Suppressor macrophage treated with lipopolysaccharide for 4 hours (primary cell): ENCODE measurements at places on chromosomes 5 and 9.
A peak's percentile ranks its signal among the peaks of the same experiment; 100 is the strongest.

DNA sequence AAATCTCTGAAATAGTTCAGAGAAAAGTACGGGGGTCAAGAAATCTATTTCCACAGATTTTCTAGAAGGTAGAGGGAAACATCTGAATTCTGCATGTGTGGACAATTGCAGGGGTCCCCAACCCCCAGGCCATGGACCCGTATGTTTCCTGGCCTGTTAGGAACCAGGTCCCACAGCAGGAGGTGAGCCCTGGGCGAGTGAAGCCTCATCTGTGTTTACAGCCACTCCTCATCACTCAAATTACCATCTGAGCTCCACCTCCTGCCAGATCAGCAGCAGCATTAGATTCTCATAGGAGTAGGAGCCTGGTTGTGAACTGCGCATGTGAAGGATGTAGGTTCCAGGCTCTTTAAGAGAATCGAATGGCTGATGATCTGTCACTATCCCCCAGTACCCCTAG lies 200.5 kb upstream of the EDIL3 start:
- DNase-seq: no peak

DNA sequence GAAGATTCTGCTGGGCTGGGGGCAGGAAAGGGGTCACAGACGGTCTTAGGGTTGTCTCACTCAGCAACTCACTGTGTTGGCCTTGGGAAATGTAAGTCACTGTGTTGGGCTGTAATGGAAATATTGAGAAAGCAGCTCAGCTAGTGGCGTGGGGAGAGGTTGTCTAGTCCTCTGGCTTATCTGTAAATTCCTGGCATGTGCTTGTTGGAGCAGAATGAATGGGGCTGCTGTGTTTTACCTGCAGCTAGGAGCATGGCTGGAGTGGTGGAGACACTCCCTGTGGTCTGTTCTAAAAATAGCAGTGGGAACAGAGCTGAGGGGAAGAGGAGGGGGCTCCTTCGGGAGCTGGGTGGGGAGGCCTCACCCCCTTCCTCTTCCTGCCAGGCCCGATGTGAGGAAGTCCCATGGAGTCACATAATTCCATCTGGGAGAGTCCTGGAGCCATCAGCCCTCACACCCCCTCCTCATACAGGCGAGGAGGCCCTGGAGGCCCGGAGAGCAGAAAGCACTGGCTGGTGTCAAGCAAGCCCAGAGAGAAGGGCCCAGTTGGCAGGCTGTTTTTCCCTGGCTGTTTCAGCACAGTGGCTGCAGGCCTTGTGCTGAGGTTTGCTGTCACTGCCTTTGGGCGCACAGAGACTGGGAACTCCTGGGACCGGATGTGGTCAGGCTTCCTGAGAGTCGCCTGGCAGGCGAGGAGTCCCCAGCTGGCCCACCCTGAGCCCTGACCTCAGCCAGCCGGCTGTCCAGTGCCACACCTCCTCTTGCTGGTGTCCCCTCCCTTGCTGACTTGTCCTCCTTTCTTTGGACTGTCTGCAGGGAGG lies 84.9 kb downstream of the RGS3 start:
- DNase-seq: peak; percentile 26

- DNase-seq: peak; percentile 17
Measured at GRCh38 chr5:32443145-32443540, 1.4 kb downstream of the ZFR start.

DNA sequence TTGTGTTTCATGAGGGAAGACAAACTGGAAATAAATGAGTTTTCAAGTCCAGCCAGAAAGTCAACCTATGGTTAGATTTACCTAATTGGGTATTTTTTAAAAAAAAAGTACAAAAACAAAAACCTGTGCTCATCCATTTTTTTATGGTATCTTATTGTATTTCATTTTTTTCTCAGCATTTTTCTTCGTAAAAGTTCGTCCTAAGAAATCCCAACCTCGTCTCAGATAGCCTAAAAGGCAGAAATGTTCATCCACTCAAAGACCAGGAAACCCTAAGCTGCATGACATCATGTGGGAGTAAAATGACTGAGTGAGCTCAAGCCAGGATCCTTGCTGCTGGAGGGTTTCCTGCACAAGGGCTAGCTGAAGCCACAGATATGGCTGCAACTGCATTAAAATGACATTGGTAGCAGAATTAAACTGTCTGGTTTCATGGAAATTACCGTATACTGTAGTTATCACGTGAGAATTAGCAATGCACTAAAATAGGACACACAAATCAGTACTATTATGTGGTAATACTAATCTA lies 70.4 kb downstream of the NFIB start:
- DNase-seq: no peak

DNA sequence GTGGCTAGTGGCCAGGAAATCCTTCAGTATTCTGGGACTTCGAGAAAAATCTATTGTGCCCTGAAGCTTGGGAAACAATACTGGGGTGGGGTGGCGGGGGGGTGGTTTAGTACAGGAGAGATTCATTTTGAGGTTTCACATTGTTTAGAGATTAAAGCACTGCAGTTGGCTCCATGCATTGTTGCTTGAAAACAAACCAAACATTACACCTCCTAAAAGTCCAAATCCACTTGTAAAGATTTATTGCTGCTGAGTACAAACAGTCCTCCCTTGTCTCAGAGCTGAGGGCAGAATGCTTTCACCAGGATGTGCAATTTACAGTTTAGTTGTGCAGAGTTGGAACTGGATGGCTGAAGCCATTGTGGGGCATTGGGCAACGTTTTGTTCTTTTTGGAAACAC lies 49.4 kb downstream of the GGTA1 start:
- no peak for DNase-seq

DNA sequence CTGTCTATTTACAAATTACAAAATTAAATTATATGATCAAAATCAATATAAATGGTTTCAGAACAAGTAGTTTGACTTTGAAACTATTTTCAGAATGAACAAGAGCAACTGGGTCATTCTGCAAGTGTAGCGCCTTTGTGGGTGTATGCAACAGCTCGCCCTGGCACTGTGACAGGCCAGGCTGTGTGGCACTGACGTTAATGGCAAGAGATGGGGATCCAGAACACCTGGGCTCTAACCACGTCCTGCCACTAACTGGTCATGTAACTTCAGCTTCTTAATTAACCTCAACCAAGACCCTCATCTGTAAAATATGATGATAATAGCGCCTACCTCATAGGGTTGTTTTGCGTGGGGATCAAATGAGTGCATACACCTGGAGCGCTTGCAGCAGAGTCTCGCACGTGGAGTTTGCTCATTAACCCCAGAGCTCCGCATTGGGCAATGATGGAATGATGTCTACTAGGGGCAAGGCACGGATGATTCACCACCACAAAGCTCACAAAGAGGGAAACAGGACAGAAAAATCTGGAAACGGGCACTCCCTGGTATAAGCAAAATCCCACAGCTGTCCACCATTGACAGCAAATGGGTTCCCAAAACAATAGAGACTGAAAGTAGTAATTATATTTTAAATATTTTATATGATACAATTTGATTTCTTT lies 639.4 kb downstream of the SEMA5A start:
- no peak for DNase-seq

DNA sequence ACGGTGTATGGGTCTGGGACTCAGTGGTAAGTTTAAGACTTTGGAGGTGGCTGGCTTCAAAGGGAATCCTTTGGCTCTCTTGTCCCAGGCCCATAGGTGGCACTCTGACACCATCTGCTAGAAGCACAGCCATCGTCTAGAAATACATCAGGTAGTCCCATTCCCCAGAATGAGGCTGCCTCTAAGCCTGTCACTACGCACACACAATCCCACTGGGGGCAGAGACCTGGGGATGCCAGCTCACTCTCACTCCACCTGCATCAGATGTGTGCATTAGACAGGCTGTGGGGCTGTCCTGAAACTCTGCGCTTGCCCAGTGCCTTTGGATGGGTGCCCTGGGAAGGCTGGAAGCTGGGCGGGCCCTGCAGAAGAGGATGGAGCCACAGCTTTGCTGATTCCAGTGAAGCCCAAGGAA lies 127.5 kb upstream of the PANK3 start:
- peak; percentile 3 for DNase-seq

GRCh38 chr5:64570395-64570996 lies 64.7 kb downstream of the RGS7BP start:
- no peak for DNase-seq

DNA sequence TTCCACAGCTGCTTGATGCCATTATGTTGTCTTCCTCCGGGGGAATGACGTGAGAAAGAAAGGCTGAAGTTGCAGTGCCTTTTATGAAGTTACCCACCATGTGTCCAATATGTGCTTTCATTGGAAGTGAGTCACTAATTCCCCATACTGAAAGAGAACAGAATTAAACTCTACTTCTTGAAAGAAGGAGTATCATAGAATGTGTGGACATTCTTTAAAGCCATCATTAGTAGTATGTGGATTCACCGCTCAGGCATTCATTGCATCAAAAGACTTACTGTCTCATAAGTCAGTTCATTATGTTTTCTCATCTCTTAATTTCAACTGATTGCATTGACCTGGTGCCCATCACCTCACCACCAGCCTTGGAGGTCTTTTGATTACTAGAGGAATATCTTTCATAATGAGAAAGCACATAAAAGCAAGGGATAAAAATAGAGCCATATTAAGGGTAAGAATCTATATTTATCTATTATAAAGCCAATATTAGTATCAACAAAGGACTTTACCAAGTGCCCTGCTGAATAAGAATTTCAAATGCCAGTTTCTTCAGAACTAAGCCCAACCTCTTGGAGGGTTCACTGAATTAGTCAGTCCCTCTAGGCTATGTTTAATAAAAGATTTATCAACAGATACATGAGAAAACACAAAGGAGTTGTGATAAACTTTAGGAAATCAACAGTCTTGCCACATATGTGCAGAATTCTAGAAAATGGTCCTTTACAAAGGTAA lies 516.1 kb downstream of the NTRK2 start:
- no peak for DNase-seq

GRCh38 chr9:89958086-89958485 lies 353.3 kb downstream of the GADD45G start:
- DNase-seq: no peak

- no peak for DNase-seq
Measured at GRCh38 chr5:167953151-167953798, 338.2 kb upstream of the WWC1 start.

DNA sequence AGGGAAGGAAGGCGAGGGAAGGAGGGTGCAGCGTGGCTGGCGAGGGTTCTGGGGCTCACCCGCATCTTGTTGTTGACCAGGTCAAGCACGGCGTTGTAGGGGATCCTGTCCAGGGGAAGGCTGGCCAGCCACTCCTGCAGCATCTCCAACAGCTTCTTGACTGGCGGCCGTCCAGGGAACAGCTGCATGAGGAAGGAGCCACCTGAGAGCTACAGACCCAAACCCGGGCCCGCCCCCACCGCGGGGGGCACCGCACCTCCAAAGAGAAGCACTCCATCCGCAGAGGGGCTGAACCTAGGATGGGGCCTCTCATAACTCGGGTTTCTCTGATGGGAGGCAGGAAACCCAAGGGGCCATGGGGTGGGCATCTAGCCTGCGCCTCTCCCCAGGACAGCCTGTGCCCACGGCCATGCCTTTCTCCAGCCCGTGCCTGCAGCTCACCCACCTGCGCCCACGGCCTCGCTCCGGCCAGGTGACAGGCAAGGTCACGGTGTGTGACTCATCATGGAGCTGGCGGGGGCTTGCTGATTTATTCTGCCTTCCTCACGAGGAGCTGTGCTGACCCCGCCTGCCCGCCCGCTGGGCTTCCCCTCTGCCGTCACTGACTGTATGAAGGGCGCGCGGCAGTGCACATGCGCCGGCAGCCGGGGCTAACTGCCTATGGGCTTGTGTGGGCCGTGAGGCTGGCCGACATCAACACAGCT lies 11.8 kb upstream of the LHX3 start:
- no peak for DNase-seq

GRCh38 chr5:32274548-32275395 lies 38.0 kb downstream of the MTMR12 start:
- no peak for DNase-seq

- DNase-seq: no peak
Measured at GRCh38 chr5:146026307-146027010, 78.9 kb downstream of the PLAC8L1 start.

DNA sequence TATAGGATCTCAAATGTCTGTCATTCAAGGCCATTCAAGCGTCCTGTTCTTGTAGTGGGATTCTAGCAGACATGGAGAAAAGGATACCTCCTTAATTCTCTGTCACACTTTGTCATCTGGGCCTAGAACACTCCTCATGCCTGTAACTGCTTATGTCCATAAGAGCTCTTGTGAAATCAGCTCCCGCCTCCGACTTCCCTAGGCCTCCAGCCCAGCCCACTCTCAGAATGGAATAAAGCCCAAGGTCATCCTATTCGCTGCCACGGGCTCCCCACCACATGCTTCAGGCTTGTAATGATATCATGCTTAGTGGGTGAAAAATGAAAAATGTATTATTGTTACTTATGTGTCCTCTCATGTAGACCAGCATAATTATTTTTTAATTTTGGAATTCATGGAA lies 632.5 kb downstream of the ISL1 start:
- DNase-seq: no peak

- peak; percentile 82 for DNase-seq
Measured at GRCh38 chr9:87812375-87813118, 70.1 kb upstream of the SPATA31E1 start.

GRCh38 chr9:131981116-131981776 lies 98.4 kb downstream of the MED27 start:
- DNase-seq: no peak

DNA sequence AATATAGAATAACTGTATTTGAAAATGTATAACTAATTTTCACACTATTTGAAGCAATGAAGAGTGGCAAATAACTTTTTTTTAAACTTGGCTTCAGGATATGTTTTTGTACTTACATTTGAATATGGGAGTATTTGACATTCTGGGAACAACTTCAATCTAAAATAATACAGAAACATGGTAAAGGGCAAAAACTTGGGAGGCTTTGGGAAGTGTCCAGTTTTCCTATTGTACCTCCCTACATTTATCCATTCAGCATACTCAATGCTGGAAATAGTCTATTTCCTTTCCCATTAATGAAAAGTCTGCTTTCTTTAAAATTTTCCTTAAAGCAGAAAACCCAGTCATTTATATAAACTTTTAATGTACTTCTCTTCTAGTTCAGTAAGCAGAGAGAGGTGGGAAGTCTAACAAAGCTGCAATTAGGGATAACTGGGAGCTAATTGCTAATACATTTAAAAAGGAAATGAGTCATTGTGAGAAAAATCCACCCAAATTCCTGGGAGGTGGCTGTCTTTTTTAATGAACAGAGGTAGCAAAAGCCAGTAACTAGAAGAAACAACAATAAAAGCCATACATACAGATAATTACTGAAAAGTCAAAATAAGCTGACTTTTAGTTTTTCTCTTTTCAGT lies 128.8 kb downstream of the FBN2 start:
- DNase-seq: no peak

GRCh38 chr5:39186722-39187539 lies 32.4 kb downstream of the FYB1 start:
- DNase-seq: no peak

GRCh38 chr5:64682608-64683007 lies 7.7 kb upstream of the SHISAL2B start:
- no peak for DNase-seq

GRCh38 chr9:23307731-23308513 lies 518.1 kb downstream of the ELAVL2 start:
- no peak for DNase-seq

DNA sequence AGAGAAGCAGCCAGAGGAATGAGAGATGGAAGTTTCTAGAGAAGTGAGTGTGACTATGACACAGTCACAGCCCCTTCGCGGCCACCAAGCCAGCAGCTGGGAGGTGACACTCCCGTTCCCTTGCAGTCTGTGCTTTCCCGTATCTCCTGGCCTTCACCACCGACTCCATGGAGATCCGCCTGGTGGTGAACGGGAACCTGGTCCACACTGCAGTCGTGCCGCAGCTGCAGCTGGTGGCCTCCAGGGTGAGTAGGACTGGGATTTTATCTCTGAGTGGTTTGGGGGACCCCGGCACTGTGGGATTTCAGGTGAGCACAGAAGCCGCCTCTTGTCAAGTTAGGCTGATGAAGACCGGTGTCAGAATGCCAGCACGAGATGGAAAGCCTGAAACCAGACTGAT lies 12.1 kb upstream of the SLC2A8 start:
- DNase-seq: no peak
